Chondrocyte (in vitro differentiated cells): ENCODE measurements at places on chromosomes 3 and 15. TPM values are rescaled to one million over a fixed set of nuclear protein-coding genes. Genes with fewer than 3 reads are reported as not detected.

ROPN1 gene
- total RNA-seq: not detected in 3 replicates

SEMA3F gene
- total RNA-seq: 18.7 to 37.5 TPM (median 36.7 TPM) in 3 replicates

WNT7A gene
- not detected in 3 replicates for total RNA-seq

FAIM gene
- 10.6 to 17.0 TPM (median 16.5 TPM) in 3 replicates for total RNA-seq

GNAI2 gene
- total RNA-seq: 388 to 444 TPM (median 443 TPM) in 3 replicates

RPP14 gene
- total RNA-seq: 11.2 to 16.0 TPM (median 14.2 TPM) in 3 replicates

LRRC31 gene
- total RNA-seq: not detected in 3 replicates

HPS3 gene
- total RNA-seq: 16.2 to 17.5 TPM (median 16.5 TPM) in 3 replicates

MRPL46 gene
- total RNA-seq: 12.7 to 15.7 TPM (median 13.7 TPM) in 3 replicates

SAMD7 gene
- not detected in 3 replicates for total RNA-seq

PIGZ gene
- total RNA-seq: 8.8 to 10.1 TPM (median 9.9 TPM) in 3 replicates

DISP2 gene
- 1.3 to 2.2 TPM (median 1.4 TPM) in 3 replicates for total RNA-seq

LYZL4 gene
- total RNA-seq: not detected in 3 replicates

OSTN gene
- total RNA-seq: not detected in 3 replicates

SEMA6D gene
- 4.9 to 6.4 TPM (median 5.4 TPM) in 3 replicates for total RNA-seq
